ENCODE measurements at places on chromosomes 6 and 20.

DNA sequence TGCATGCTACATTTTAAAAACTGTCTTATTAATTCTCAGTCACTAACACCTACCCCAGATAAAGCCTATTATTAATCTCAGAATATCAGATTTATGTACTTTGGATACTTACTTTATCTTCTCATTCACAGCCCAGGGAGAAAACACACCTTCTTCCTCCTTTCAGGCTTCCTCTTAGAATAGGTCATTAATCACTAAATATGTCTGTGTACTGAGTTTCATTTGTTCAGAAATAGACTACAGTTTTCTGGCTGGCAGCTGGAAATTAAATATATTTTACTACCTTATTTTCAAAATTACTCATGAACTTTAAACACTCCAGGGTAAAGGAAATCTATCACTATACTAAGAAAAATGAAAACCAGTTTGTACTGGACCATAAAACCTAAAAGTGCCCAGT lies 147.7 kb upstream of the DST start:
- no peak for DNase-seq

- DNase-seq = no peak
Measured at GRCh38 chr6:52065621-52066020, 21.8 kb downstream of the PKHD1 start.

- no peak for DNase-seq
Measured at GRCh38 chr6:169539176-169539897, 162.5 kb downstream of the WDR27 start.

GRCh38 chr6:7241160-7241559 lies 71.8 kb downstream of the SSR1 start:
- DNase-seq = no peak

- peak; percentile 60 for DNase-seq
Measured at GRCh38 chr20:9160757-9161156, 91.9 kb downstream of the PLCB4 start.

DNA sequence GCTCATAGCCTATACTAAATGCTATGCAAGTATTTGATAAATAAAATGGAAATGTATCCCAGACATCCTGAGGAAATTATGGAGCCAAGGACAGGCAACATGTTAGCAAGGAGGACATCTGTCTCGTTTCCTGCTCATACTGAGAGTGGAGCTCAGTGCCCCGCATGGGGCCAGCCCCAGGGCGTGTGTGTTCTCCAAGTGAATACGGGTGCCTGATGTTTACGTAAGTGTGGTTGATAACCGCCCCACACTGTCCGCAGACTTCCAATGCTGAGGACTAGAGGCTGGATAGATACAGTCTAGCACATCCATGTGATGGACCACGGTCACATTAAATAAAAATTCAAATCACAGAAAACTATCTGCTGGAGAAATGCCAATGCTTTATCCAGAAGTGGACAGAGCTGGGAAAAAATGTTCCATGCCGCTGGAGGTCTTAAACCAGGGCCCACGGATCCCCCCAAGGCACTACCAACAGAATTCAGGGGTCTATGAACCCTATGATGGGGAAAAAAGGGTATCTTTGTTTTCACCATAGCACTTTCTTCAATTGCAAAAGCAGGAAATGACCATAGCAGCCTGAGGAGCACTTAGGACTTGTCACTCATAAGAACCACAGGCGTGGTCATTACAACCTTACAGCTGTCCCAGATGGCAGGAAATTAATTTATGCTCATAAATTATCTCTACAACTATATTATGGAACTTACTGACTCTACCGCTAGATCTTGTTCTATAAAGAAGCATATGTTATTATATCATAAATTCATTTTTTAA lies 24.9 kb downstream of the TGM2 start:
- no peak for DNase-seq

- DNase-seq = no peak
Measured at GRCh38 chr6:139852488-139853140, 478.2 kb upstream of the CITED2 start.

GRCh38 chr20:23368316-23369071 lies 6.5 kb downstream of the GZF1 start:
- no peak for DNase-seq

GRCh38 chr20:54194724-54195438 lies 13.0 kb upstream of the PFDN4 start:
- peak; percentile 28 for DNase-seq

- DNase-seq = no peak
Measured at GRCh38 chr6:38512211-38512610, 127.5 kb downstream of the BTBD9 start.

DNA sequence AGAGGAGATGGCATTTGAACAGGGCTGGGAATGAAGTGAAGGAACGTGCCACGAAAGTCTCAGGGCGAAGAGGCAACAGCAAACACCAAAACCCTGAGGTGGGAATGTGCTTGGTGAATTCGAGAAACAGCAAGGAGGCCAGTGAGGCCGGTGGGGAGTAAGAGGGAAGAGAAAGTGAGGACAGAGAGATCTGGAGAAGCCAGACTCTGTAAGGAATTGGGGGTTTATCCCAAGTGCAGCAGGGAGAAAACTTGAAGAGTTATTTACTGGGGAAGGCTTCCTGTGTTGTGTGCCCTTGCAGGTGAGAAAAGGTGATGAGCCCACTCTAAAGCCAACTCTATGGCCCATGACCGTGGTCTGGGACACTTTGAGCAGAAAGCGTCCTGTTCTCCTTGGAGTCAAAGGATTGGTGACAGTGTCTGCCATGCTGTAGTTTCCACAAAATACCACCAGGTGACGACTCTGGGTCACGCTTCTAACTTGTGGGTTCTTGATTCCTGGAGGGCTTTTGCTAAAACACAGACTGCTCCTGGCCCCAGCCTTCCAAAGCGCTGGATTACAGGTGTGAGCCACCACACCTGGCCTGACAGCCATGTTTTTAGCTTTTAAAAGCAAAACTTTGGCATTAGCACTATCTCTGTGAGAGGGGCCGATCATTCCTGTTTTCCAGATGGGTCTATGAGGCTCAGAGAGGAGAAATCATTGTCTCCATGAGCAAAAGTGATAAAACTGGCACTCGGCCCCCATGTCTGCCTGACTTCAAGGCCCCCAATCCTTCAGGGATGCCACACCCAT lies 18.0 kb upstream of the CSNK2A1 start:
- DNase-seq = peak; percentile 57

DNA sequence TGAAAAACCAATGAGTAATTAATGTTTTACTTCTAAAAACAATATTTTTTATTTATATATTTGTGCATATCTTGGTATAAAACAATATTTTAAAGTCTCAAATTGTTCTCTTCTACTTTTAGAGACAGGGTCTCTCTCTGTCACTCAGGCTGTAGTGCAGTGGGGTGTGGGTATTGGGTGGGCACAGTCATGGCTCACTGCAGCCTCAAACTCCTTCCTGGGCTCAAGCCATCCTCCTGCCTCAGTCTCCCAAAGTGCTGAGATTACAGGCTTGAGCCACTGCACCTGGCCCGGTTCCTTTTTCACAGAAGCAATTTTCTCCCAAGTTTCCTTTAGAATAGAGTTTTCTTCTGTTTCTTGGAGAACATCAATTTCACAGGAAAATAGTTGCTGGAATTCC lies 102.8 kb downstream of the TMEM242 start:
- no peak for DNase-seq

DNA sequence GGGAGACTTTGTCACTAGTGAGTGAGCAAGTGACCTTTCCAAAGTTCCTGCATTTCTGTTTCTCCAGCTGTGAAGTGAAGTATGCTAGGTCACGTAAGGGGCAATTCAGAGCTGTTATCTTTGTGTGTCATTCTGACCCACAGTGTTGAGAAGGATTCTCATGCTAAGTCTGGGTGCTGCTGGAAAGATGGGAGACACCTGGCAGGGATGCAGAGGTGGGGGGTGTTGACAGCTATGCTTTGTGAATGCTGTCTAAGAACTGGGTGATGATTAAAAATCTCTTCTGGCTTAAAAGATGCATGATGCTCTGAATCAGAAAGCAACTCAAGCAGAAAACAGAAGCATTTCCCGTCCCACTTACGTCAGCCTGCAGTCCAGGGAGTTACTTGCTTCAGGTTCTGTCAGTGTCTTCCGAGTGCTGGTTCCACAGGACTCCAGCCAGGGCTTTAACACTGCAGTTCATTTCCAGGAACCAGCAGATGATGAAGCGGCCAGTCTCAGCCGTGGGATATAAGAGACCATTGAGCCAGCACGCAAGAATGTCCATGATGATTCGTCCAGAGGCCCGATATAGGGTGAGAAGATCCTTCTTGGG lies 30.9 kb upstream of the ASXL1 start:
- no peak for DNase-seq

All from skin of body (tissue), 3 donors.